ENCODE measurements at places on chromosomes 11 and 22. TPM values are rescaled to one million over a fixed set of nuclear protein-coding genes. Genes with fewer than 3 reads are reported as not detected.

DNA sequence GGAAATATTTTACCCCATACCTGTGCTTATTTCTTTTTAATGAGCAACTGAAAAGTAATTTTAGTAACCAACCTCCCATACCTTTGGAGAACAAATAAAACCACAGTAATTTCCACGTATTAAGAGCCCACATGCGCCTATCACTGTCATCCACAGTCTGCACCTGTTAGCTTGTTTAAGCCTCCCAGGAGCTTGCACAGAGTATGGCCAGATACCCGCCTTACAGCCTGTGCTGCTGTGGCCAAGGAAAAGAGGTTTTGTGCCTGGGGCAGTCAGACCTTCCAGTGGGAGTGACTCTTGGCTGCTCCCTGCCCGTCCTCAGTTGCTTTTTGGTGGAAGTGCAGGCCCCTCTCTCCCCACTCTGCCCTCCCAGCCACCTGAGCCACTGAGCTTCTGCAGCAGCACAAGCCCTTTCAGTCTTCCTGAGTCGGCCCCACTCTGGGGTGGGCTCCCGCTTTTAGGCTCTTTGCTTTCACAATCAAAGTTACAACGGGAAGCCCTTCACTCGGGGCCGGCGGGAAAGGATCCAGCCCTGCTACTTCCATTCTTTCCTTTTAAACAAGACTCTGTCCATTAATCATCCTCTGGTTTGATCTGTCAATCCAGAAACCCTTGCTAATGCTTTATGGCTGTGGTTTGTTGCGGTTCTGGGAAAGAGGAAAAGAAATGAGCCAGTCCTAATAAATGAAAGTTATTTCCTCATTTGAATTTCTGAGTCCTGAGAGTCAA, 308.8 kb downstream of the TBC1D22A start:
- DNase-seq = no peak

- no peak for DNase-seq
Measured at GRCh38 chr11:64358536-64358906, 441 bp upstream of the RPS6KA4 start.

- DNase-seq = no peak
Measured at GRCh38 chr11:19985111-19985510, 175.2 kb downstream of the DBX1 start.

DNA sequence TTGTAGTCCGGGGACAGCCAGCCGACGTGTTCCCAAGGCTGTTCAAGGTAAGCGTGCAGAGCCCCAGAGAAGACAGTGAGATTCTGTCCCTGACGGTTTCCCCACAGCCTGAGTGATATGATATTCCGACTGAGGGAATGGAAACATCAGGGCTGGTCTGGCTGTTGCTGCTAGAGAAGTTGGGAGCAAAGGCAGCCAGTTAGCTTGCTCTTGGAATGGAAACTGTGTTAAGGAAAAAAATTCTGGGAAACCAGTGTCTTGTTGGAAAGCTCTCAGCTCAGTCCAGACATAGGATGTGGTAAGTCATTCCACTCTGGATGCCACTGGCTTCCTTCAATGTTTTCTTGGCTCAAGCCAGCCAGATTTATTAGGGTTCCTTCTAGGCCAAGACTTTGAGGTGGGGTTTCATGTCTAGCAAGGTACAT, 8.8 kb downstream of the CRY2 start:
- DNase-seq = no peak

OR5A1 gene
- not detected for total RNA-seq

CABP4 gene
- total RNA-seq = 4.3 TPM

FAR1 gene
- total RNA-seq = 28.0 TPM

OR4A16 gene
- total RNA-seq = not detected
